Activated T-cell treated with anti-CD3 and anti-CD28 coated beads, Interleukin-2, amount 50 U/mL, for 48 hours (primary cell): ENCODE measurements at places on chromosomes 4 and X.

DNA sequence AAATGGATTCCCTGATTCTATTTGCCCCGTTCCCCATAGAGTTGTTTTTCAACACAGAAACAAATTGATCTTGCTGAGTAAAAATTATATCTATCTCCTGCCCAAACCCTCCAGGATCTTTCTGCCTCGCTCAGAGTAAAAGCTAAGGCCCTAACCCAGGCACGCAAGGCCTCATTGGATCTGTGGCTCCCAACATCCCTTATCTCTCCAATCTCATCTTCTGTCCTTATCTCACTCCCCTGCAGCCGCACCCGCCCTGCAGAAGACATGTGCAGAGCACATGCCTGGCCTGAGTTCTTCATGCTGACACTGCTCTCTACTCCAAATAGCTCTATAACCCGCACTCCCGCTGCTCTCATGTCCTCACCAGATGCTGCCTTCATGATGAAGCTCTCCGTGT is 543.8 kb upstream of the ZFP42 start:
- DNase-seq, result no peak

GRCh38 chr4:6449746-6450369 is 22.6 kb downstream of the PPP2R2C start:
- DNase-seq, result no peak

DNA sequence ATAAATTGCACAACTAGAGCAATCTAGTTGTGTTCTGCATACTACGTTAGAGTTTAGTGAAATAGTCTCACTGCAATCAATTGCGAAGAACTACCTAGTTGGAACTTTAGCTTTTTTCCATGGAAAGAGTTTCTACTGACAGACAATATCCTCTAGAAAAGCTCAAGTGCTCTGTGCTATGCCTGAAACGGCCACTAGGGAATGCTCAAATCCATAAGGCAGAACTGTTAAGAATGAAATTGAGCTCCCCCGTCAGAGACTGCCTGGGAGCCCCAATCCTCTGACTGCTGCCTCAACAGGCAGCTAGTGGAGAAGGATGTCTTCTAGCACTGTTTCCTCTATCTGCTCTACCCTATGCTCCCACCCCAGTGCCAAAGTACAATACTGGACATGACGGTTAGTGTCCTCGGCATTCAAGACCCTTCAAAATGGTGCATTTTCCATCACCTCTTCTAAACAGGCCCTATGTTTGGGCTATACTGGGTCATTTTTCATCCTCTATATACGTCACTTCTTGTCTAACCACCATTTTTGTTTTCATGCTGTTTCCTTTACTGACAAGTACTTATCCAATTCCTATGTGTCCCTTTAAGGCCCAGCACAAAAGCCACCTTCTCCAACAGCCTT is 35.3 kb downstream of the FRMD7 start:
- DNase-seq, result peak; percentile 62

GRCh38 chr4:10701702-10702460 is 17.3 kb upstream of the CLNK start:
- no peak for DNase-seq

DNA sequence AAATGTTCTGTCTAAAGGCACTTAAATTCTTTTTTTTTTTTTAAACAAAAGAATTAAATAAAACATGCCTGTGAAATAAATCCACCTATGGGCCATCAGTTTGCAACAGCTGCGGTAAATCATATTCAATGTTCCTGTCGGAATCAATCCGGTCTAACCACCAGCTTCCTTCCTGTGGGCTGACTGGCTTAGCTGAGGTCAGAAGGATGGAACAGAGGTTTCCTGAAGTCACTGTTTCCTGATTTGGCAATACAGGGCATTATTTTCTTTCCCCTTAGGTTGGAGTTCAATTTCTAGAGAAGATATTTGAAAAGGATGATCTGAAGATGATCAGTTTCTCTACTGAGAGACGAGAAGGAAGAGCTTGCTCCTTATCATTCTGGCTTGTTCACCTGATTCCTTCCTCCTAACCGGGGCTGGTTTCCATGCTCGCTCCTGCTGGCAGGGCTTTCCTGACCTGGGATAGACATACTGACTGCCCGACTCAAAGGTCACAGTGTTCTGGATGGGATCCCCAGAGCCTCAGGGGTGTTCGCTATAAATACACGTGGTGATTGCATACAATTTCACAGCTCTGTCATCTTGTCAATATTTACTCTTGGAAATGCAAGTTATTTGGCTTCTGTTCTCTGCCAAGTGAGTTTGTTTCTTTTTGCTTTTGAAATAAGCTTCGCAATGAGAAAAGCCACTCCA is 21.7 kb downstream of the PDLIM3 start:
- DNase-seq, result no peak

DNA sequence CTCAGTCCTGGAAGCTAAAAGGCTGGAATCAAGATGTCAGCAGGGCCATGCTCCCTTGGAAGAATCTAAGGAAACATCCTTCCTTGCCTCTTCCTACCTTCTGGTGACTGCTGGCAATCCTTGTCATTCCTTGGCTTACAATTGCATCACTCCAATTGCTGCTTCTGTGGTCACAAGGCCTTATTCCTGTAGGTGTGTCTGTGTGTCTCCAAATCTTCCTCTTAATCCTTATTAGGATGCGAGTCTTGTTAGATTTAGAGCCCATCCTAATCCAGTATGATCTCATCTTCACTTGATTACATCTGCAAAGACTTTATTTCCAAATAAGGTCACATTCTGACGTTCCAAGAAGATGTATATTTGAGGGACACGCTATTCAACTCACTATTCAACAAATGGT is 52.2 kb downstream of the SMIM20 start:
- no peak for DNase-seq

- DNase-seq, result no peak
These were observed 38.2 kb downstream of the NLGN3 start for GRCh38 chrX:71182871-71183270.

DNA sequence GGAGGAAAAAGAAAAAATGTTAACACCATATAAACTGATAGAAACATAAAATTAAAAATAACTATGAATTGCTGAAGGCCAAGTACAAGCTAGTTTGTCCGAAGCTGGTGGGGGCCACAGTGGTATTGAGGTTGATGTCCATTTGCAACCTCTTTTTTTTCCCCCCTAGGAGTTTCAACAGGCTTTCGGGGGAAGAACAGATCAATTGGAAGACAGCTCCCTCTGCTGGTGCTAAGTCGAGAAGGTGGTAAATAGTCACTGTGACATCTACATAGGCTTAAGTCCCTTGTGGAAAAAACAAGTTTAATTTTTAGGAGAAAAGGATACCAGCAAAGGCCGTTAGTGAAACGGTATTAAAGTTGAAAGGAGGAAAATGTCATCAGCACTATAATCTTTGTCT is 115.7 kb upstream of the ZXDA start:
- DNase-seq, result peak; percentile 23

DNA sequence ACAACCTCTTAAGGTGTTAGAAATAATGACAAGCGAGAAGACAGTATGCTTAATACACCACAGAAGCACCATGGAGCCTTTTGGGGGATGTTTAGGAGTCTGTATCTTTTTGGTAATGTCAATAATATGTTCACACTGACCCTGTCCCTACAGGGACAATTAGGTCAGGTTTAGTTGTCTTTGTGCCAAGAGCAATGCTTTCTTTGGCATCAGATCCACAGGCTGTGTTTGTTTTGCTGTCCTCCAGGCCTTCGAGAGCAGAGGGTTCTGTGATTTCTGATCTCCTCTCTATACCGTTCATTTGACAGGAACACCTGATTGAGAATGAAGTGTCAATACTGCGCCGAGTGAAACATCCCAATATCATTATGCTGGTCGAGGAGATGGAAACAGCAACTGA is 153.8 kb downstream of the DCLK2 start:
- no peak for DNase-seq

DNA sequence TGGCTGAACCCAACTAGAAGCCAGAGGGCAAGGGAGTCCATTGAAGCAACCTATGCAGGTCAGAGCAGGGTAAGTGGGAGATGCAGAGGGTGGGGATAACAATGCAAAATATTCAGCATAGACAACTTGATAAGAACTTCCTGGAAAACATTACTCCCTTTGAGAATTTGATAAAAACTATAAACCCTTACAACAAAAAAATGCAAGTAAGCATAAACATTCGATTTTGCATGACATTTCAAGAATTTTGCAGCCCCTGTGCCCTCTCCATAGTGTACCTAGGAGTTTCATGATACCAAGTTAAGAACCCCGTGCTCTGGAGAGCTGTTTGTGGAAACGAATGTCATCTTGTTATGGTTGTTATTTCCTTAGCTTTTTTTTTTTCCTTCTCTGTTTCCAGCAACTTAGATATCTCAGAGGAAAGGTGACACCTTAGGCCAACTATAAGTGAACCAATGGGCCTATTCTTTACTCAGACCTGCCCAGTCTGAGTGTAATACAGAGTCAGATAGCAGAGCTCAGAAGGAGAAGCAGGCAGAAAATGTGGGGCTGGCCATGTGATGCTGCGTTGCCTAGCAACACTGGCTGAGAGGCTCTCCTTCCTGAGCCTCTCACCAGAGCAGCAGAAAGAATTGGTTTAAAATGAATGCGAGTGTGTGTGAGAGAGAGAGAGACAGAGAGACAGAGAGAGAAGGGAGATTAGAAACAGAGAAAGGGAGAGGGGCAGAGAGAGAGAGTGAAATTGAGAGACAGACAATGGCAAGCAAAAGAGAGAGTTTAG is 36.7 kb upstream of the GABRQ start:
- no peak for DNase-seq

DNA sequence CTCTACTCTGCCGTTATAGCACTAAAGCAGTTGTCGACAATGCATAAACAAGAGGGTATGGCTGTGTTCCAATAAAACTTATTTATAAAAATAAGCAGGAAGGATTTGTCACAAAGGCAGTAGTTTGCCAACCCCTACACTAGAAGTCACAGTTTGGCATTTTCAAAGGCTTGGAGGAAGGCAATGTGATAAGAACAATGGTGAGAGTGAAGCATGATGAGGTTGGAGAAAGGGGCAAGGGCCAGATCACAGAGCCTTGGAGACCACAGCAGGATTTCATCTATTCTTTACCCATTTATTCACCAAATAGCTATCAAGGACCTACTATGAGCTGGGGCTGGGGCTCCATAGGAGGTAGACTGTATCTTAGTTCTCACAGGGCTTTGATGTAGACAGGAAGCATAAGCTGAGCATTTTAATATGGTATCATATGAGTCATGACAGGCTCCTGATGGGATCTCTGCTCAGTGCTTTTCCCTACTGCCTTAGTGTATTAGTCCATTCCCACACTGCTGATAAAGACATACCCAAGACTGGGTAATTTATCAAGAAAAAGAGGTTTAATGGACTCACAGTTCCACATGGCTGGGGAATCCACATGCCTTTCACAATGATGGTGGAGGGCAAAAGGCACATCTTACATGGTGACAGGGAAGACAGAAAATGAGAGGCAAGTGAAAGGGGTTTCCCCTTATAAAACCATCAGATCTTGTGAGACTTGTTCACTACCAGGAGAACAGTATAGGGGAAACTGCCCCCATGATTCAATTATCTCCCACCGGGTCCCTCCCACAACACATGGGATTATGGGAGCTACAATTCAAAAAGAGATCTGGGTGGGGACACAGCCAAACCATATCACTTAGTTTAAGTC is 58.9 kb downstream of the PPM1K start:
- DNase-seq, result no peak

GRCh38 chr4:17616283-17616682 is 1.8 kb downstream of the MED28 start:
- no peak for DNase-seq

- no peak for DNase-seq
These were observed 275.4 kb upstream of the SFRP2 start for GRCh38 chr4:154064244-154064643.

GRCh38 chrX:51192104-51192503 is 140.5 kb upstream of the NUDT10 start:
- DNase-seq, result no peak

DNA sequence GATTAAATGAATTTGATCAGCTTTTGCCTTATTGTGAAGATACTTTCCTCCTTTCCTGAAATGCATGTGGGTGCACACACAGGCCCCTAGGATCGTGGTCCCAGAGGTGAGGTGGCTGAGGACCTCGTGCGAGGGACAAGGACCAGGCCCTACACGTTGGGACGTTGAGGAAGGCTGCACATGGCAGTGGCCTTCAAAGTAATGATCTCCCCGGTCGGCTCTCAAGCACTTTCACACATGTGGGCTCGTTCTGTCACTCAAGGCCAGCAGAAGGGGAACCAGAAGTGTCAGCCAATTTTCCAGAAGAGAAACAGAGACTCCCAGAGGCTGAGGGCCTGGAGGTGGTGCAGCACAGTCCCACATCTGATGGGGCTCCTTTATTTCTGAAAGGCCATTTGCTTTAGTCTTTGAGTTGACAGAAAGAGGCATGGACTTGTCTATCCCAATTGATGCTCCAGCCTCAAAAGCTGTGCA is 196.8 kb downstream of the AFAP1 start:
- no peak for DNase-seq

- DNase-seq, result no peak
These were observed 101.3 kb upstream of the EGFL6 start for GRCh38 chrX:13468096-13468495.

- DNase-seq, result no peak
These were observed 549.1 kb upstream of the BOD1L1 start for GRCh38 chr4:14176613-14177012.

DNA sequence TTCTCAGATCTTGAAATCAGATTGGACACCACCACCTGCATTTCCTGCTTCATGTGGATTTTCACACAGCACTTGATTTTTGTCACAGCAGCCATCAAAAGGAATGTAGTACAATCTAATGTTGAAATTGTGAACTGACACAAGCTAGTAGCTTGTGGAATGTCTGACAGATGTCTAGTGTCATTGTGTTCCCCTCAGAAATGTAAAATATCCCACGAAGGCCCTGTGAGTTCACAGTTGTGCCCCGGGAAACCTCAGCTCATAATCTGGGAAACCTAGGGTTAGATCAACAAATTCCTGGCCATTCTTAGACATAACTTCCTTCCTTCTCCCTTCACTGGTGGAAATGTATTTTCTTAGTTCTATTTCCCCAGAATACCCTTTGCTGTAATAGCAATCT is 205.7 kb downstream of the AR start:
- DNase-seq, result no peak

GRCh38 chrX:137387646-137388045 is 178.3 kb upstream of the ZIC3 start:
- no peak for DNase-seq

DNA sequence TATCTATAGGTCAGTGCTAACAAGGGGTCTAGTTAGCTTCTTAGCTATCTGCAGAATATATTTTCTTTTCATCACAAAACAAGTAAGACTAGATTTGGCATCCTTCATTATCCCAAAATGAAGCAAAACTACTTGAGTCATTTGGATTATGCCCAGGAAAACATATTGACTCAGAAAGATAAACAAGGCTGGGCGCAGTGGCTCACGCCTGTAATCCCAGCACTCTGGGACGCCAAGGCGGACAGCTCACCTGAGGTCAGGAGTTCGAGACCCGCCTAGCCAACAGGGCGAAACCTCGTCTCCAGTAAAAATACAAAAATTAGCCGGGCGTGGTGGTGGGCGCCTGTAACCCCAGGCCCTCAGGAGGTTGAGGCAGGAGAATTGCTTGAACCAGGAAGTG is 18.0 kb upstream of the MND1 start:
- no peak for DNase-seq

DNA sequence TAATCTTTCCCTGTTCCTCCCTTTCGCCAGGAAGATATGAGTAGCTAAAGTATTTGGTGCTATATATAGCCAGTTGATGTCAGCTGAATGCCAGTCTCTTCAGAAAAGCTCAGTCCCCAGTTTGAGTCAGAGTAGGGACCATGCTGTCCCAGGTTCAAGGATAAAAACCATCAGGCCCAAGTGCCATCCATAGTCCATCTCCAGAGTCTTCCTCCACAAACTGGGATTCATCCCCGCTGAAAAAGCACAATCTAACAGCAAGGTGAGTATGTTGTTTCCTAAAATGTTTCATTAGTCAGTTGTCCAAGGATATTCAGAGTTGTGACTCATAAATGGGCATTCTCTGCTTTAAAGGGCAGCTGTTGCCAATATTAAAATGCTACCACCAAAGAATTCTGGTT is at the start of gene MYOZ2:
TSS of gene MYOZ2 (plus strand) at position 112 of the 401 bp plus-strand sequence. CDS start 694 bp downstream, outside the sequence.
- DNase-seq, result no peak
